ENCODE measurements at places on chromosomes 3 and 15. TPM values are rescaled to one million over a fixed set of nuclear protein-coding genes. Genes with fewer than 3 reads are reported as not detected.

DNA sequence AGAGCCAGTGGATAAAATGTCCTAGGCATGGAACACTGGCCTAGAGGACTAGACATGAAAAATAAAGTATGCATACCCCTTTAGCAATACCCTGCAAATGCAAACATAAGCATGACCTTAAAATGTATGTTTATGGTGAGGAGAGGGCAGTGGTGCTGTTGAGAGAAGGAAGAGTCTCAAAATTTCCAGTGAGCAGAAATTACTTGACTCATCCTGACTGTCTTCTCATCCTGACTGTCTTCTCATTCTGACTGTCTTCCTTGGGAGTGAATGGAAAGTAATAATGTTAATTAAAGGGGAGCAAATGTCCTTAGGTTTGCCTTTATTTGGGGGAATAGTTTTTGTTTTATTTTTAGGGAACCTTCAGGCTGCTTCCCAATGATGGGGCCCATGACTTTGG lies 121.5 kb upstream of the GALNT15 start:
- DNase-seq: no peak

DNA sequence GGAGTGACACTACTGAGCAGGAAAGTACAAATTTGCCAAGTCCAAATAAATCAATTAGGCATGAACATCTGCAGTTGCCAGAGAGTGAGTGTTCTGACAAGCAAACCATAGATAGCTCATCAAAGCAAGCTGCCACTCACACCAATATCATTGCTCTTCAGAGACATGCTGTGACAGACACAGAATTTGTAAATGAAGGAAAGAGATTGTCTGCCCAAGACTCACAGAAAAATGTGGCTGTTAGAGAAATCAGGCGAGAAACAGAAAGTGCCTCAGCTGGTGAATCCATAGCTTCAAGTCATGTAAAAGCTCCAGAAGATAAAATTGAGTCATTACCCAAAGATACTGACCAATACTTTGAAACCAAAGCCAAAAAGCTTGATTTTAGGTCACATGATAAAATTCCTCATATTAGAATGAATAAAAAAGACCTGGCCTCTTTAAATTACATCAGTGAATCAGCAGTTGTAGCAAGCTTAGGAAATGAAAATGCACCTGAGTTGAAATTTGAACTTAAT lies 50.8 kb downstream of the CRYBG3 start:
- DNase-seq: peak; percentile 35

DNA sequence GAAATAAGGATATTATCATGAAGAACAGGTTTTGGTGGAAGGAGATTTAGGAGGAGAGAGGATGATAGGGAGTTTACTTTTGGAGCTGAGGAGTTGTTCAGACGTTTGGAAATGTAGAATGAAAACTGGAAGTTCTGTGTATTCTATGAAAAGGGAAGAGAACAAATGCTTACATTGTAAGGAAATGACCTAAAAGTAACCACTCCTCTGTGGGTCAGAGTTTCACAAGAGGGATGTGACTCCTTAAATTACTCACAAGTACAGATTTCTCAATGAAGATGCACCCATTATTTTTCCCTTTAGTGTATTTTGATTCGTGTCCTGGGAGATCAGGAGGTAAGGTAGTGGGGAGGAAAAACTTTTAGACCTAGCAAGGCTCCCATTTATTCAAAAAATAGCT lies 4.0 kb downstream of the RNF13 start:
- DNase-seq: no peak

GRCh38 chr3:28595372-28595771 lies 246.7 kb upstream of the AZI2 start:
- no peak for DNase-seq

GRCh38 chr3:178381971-178382448 lies 154.2 kb upstream of the KCNMB2 start:
- no peak for DNase-seq

DNA sequence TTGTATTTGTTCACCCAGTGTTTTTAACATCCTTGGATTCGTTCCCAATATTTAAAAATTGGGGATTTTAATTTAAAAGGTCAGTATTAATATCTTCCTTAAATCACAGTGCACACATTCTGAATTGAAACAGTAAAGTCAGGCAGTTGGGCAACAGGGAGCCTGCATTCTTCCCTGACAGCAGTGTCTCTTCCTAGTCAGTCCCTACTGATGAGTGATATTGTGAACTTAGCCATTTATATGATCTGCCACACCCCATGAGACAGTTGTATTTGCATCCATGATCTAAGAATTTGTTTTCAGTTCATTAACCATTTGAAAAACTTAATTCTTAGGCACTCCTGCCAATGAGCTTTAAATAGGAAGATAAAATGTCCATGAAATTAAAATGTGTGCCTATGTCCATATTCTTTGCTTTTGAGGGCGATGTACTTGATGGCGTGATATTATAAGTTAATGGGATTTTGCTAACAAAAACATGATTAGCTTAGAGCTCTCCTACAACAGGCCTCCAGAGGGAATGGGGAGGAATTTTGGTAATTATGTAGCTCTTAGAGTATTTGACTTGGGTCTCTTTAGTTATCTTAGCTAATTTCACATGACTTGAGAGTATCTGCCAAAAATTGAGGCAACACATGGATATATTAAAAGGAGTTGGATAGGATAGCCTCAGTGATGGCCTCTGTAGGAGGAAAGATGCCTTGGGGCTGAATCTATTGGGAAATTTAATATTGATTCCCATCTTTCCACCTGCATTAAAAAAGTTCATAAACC lies 219.3 kb downstream of the PTPRG start:
- DNase-seq: no peak

DNA sequence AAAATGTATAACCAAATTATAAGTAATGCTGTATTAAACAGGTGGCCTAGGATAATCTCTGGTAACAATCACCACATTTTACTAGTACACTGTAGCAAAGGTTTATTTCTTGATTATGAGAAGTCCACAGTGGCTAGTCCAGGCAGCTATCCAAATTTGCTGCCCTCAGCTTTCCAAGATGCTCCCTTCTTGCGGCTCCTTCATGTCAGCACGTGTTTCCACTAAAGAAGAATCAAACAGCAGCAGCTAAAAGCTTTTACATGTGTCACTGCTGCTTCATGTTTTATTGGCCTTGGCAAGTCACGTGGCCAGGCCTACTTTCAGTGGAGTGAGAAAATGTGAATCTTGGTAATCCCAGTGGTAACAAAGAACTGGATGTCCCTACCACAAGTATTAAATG lies 5.6 kb upstream of the RBMS3 start:
- no peak for DNase-seq

DNA sequence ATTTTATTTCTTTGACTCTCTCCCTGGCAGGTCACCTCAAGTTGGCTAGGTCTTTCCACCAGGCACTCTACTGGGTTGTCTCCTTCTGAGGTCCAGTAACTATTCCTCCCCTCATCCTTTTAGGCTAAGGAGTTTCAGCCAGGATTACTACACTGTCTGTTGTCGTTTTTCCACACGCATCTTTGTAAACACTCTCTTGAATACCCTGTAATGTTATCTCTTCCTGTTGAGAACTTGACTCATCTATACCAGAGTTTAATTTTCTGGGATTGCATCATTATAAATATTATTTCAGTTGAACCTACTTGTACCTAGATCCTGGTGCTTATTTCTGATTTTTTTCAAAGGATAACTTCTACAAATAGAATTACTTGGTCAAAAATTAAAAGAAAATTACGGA lies 138.3 kb downstream of the SQOR start:
- DNase-seq: no peak

DNA sequence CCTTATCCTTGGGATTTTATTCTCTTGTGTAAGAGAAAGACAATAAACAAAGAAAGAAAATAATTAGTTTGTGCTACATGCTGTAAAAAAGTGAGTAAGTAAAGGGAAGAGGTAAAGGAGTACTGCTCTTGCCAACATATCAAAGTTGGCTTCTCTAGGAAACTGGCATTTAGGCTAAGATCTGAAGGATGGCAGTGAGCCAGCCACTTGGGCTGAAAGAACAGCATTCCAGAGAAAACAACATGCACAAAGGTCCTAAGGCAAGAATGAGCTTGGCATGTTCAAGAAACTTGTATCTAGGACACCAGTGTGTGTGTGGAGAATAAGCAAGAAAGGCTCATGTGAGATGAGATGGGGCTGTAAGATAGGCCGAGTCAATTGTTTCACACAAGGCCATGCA lies 245.5 kb upstream of the MANF start:
- peak; percentile 2 for DNase-seq

- no peak for DNase-seq
Observed at GRCh38 chr15:66921319-66921915, 144.0 kb upstream of the SMAD3 start.

GRCh38 chr3:159786489-159787177 lies 202.0 kb upstream of the IL12A start:
- DNase-seq: no peak

DNA sequence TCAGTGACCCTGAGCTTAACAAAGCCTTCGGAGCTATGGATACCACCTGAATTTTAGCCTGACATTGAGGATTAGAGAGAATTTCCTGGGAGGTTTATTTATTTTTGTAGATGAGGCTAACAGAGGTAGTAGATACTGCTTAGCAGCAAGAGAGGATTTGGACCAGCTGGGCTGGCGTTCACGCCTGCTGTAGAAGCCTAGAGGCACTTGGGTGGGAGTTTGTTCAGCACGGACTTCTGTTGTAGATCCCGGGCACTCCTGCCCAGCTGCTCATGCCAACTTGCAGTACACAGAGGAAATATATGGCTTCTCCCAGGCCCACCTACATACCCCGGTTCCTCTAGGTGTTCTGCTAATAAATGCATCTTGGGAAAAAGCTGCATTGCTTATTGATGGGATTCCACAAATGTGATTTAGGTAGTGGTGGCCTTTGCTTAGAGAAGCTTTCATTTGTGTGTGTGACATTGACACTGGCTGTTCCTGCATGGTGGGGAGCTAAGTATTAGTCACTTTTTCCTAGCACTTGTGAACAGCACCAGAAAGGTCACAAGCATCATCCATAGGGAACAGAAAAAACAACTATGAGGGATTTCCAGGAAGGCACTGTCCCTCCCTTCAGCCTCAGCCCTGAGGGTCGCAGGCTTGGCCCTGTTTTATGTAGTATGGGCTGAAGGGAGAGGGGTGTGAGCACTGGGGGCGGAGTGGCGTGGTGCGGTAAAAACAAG lies 324.8 kb upstream of the LRRFIP2 start:
- no peak for DNase-seq

GRCh38 chr3:144457758-144458157 lies 486.1 kb downstream of the DIPK2A start:
- DNase-seq: no peak

DNA sequence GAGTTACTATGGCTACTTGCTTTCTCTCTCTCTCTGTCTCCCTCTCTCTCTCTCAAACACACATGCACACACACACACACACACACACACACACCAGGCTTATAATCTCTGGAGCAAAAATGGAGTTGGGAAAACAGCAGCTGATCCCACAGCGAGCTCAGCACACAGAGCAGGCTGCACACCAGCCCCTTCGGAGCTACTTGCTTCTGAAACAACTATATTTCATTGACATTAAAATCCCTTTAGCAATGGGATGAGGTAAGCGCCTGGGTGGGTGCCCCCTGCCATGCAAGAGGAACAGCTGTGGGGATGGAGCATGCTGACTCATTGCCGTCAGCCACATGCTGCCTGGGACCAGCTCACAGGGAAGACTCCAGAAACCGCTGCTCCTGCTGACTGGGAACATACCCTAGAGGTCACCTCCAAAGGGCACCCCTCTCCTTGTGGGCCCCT lies 45.7 kb downstream of the B3GNT5 start:
- peak; percentile 37 for DNase-seq

DNA sequence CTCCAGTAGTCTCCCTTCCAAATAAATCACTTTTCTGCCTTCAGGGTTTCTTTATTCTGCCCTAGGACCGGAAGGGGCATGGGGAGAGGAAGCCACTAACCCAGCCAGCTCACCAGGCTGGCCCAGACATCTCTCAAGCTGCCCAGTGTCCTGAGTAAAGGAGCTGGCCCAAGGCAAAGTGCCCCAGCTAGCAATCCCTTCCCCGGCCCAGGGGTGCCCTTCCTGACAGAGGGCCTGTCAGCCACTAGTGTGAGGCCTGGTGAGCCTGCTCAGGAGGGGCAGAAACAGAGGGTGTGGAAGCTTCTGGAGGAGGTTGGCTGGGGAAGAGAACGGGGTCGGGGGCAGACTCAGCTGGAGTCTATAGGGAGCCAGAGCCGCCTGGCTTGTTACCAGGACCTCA lies 22.2 kb downstream of the SHF start:
- no peak for DNase-seq

GRCh38 chr3:123341871-123342630 lies 106.8 kb downstream of the ADCY5 start:
- DNase-seq: no peak

DNA sequence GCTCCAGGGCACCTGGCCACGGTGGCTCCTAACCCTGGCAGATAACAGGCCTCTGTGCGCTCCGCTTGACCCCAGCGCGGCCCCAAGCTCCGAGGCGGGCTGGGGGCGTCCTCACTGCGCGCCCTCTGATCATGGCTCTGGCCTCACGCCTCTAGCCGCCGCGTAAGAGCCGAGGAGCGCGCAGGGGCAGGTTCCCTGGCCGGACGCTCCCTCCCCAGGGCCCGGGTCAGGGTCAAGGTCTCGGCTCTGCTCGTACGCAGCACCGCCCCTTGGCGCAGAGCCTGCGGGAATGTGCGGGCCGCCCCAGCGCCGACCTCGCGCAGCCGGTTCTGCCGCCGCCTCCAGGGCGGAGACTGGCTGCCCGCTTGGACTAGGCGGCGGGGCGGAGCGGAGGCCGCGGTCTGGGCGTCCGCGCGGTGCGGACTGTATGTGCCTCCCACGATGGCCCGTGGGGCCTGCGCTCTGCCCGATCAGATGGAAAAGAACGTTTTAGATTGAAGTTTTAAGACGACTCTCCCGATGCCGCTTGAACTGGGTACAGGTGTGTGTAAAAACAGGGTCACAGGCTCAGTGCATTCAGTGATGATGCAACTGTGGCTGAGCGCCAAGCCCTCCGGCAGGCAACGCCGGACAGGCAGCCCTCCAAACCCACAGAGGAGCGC lies 40.8 kb downstream of the CHST14 start:
- DNase-seq: no peak

Gene BAHD1
- 22.4 TPM for polyA plus RNA-seq

Gene CX3CR1
- 3.1 TPM for polyA plus RNA-seq

Gene VWA5B2
- 8.0 TPM for polyA plus RNA-seq

Gene SNAPC5
- 23.9 TPM for polyA plus RNA-seq

Gene CD200R1
- not detected for polyA plus RNA-seq

Gene TPRA1
- 19.0 TPM for polyA plus RNA-seq

Gene CLDN16
- not detected for polyA plus RNA-seq

Gene FMN1
- 0.27 TPM for polyA plus RNA-seq
